ENCODE measurements at places on chromosomes 16 and 17.
A peak's percentile ranks its signal among the peaks of the same experiment; 100 is the strongest.

DNA sequence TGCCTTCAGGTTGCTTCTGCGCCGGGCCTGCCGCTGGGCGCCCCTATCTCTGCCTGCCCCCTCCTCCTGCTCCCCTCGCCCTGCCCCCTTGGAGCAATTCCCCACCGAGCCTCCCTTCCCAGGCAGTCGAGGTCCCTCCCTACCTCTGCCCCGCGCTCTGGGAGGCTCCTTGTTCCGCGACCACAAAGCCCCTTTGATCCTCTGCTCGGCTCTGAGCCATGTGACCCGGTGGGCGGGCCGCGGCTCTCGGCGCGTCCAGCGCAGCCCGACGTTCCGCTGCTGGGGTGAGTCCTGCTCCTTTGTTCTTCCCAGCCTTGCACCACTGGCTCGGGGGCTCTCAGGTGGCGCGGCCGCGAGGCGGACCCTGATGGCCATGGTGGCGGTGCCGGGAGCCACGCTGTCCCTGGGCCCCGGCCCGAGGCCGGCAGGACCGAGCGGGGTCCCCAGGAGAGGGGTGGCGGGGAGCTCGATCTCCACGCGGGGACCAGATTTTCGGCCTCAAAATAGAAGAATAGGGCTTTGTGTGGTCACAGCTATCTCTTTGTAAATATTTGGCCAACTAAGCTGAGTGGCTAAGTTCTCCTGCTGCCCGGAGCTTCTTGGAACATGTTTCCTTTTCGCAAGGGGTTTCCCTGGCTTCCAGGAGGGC, 310.6 kb downstream of the SEC14L1 start:
- DNase-seq = peak; percentile 73

- peak; percentile 60 for DNase-seq
Observed at GRCh38 chr16:3938843-3939624, 58.5 kb upstream of the CREBBP start.

GRCh38 chr17:56595831-56596690, 2.6 kb downstream of the NOG start:
- DNase-seq = no peak

- DNase-seq = no peak
Observed at GRCh38 chr17:19361326-19361725, 1.2 kb downstream of the B9D1 start.

DNA sequence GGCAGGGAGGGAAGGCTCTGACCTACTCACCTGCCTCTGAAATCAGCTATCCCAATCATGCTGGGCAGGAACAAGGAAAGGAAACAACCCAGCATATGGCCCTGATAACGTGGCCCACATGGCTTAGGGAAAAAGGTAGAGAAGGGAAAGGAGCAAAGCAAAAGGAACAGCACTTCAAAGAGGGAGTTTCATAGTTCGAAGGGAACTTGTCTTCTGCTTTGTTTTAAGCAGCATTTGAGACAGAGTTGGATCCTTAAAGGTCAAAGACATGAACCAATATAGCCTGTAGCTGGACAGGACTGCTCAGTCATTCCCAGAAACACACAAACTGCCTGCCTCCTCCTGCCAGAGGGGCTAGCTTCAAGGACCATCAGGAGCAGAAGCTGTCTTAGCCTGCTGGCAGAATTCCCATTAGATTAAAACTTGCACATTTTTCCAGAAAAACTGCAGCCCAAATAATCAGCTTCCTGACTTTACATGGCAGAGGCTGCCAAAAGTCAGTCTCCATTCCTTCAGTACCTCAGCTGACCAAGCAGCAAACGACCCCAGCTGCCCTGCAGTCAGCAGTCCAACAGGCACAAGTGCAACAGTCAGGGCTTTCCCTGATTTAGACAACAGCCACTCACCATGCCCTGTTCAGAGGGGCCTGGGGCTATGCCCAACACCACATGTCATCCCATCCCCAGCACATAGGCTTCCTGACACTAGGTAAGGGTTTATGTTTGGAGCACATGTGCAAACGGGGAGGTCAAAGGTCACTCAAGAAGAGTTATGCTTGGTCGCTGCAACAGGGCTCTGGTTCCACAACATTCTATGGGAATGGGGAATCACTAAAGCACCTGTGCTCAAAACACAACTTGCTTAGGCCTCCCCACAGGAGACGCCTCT, 32.5 kb downstream of the RANBP10 start:
- DNase-seq = no peak

DNA sequence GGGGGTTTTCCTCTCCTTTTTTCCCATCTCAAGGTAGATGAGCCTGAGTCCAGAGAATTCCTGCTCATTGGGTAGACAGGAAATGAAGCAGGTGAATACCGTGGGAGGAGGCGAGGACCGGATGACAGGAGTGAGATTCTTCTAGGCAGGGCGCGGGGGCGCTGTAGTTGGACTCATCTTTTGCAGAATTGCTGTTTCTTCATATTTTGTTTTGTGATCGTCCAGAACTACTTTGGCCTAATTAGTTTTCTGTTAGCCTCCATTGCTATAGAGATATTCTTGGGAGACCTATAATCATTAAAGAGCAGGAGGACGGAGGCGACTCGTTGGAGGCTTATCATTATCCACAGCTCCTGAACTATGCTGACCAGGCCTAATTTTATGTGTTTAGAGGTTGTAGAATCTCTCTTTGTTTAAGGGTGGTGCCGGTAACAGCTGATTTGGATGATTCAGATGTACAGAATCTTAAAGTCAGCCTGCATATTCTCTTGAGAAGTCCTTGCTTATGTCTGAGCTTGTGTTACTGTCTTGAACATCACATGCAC, 650 bp downstream of the ATP6V0A1 start:
- no peak for DNase-seq

GRCh38 chr17:16820161-16820877, 130.3 kb downstream of the CCDC144A start:
- no peak for DNase-seq

- DNase-seq = no peak
Observed at GRCh38 chr17:55318715-55319487, 54.1 kb downstream of the HLF start.

DNA sequence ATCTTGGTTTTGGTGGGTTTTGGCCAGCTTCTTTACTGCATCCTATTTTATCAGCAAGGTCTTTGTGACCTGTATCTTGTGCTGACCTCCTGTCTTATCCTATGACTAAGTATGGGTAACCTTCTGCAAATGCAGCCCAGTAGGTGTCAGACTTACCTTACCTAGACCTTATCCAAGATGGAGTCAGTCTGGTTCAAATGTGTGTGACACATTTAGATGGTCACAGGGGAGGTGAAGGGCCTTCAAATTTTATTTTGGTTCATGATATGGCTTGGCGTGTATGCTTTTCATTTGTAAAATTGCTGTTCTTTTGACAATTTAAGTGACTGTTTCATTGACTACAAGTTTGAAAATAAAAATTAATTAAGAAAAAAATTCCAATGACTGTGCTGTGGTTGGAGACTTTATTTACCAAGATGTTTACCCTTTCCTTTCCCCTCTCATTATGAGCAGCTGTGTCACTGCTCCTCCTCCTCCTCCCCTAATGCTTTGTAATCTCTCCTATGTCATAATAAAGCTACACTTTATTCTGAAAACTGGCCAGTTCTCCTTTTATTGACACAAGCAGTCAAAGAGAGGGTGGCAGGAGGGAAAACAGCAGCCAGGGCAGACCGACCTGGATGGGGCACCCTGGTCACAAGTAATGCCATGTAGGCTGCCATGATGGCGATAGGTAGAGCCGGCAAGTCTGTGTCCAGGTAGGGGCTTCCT, 49.4 kb downstream of the TNFRSF13B start:
- no peak for DNase-seq

DNA sequence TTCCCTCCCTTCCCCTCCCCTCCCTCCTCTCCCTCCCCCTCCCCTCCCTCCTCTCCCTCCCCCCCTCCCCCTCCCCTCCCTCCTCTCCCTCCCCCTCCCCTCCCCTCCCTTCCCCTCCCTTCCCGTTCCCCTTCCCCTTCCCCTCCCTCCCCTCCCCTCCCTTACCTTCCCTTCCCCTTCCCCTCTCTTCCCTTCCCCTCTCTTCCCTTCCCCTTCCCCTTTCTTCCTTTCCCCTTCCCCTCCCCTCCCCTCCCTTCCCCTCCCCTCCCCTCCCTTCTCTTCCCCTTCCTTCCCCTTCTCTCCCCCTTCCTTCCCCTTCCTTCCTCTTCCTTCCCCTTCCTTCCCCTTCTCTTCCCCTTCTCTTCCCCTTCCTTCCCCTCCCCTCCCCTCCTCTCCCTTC, 61.1 kb downstream of the EMP2 start:
- no peak for DNase-seq

- DNase-seq = no peak
Observed at GRCh38 chr17:83162035-83162745, 82.8 kb downstream of the METRNL start.

DNA sequence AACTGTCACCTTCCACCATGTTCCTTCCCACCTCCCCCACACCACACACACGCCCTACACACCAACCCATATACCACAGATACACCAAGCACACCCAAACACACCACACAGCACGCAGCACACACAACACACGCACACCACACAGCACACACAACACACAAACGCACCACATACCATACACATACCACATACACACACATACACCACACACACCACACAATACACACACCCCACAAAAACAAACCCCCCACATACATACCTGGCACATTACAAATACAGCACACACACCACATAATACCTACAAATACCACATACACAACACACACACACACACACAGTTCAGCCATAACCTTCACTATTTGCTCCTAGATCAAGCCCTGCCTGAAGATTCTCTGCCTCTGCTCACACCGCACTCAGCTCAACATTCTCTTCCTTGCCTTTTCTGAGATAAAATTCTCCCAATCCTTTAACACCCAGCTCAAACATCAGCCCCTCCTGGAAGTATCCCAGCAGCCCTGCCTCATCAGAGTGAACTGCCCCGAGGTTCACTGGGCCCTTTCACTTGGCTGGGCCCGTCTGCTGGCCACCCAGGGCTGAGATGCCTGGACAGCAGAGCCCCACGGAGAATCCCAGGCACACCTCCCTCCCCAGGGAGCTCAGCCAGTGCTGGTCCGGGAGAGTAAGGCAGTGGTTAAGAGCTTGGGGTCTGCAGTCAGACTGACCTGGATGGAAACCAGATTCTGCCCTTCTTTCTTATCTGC, 31.9 kb upstream of the CPNE2 start:
- DNase-seq = no peak

- DNase-seq = no peak
Observed at GRCh38 chr16:23353440-23353839, 51.3 kb downstream of the SCNN1B start.

GRCh38 chr16:88316151-88316550, 66.6 kb upstream of the ZNF469 start:
- DNase-seq = no peak

DNA sequence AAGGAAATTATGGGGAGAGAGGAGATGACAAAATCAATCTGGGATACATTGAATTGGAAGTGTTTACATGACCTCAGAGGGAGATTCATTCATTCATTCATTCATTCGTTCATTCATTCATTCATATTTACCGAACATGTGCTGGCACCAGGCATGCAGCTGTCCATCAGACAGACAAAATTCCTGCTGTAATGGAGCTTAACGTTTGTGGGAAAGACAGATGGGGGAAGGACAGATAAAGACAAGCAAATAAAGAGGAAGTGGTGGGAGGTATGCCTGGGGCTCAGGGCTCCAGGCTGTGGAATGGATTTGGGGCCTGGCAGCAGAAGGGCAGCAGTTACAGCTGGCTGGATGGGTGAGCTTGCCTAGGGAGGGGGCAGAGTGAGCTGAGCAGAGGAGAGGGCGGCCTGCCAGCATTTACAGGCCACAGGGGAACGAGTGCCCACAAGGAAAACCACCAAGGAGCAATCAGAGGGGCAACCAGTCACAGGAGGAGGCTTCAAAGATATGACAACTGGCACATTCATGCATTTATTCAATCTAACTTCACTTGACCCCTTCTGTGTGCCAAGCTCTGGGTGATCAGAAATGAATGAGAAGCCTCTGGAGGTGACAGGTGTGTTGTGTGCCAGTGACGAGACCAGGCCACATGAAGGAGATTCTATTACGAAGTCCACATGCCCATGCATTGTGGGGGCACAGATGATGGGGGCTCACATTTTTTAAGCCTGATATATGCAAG, 48.5 kb downstream of the ARHGAP27 start:
- DNase-seq = no peak

- no peak for DNase-seq
Observed at GRCh38 chr17:73707358-73707757, 63.1 kb upstream of the SDK2 start.

GRCh38 chr17:16493531-16494046, 1.6 kb upstream of the LRRC75A start:
- no peak for DNase-seq

DNA sequence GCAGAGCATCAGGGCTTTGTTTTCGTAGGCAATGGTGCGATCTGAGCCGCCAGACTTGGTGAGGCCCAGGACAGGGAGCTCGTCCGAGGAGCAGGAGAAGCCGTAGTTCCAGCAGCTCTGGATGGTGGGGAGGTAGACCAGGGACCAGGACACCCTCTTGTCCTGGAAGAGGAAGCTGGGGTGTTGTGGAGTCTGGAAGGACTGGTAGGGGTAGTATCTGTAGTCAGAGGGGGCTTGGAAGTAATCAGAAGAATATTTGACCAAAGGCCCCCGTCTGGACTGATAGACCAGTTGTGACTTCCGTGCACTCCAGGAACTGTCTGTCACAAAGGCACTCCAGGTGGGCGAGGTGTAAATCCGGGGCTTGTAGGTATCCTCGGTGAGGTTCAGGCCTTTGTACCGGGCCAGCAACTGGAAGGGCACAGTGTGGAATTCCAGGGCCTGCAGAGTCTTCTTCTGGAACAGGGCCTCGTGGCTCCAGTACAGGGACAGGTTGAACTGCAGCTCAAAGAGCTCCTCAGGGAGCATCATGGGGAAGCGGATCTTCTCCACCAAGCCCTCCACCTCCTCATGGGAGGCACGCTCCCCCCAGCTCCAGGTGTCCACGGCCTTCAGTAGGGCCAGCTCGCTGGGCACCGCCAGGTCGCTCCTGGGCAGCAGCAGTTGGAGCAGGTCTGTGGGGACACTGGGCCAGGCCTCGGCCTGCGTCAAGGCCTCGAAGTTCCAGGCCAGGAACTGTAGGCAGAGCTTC, 7.8 kb downstream of the LGALS3BP start:
- no peak for DNase-seq

DNA sequence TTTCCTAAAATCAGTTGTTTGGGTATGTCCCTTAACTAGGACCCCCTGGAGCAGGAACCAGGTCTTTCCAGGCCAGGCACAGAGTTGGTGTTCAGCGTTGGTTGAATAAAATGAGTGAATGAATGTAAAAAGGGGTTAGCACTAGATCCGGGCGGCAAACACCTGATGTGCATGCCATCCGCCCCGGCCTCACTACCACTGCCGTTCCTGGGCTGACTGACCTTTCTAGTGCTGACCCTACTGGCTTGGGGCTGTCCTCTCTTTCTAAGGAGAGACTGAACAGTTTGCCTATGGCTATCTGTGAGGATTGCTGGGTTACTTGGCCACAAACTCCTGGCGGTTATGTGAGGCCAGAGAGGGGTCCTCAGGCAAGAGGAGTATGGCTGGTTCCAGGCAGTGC, 10.1 kb upstream of the PHF12 start:
- DNase-seq = no peak

GRCh38 chr16:856811-857210, 56.3 kb upstream of the GNG13 start:
- no peak for DNase-seq

Measured in activated gamma-delta T cell treated with Interleukin-2 at 50 U/mL for 16 hours (primary cell).